ENCODE measurements at places on chromosomes 2 and 18.

DNA sequence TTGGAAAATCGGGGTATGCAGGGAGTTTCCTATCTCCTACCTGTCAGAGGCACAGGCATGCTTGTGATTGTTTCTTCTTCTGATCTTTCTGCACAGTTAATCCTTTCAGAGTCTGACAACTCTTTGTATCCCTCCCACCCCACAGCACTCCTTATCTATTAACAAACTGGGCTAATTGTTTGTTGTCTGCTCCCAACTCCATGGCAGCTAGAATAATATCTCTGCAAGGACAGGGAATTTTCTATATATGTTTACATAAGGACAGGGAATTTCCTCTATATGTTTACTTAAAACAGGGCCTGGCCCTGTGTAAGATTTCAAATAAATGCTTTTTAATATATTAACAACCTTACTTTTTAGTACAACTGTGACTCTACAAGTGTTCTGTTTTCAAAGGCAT lies 36.0 kb upstream of the VRK2 start:
- DNase-seq = no peak

DNA sequence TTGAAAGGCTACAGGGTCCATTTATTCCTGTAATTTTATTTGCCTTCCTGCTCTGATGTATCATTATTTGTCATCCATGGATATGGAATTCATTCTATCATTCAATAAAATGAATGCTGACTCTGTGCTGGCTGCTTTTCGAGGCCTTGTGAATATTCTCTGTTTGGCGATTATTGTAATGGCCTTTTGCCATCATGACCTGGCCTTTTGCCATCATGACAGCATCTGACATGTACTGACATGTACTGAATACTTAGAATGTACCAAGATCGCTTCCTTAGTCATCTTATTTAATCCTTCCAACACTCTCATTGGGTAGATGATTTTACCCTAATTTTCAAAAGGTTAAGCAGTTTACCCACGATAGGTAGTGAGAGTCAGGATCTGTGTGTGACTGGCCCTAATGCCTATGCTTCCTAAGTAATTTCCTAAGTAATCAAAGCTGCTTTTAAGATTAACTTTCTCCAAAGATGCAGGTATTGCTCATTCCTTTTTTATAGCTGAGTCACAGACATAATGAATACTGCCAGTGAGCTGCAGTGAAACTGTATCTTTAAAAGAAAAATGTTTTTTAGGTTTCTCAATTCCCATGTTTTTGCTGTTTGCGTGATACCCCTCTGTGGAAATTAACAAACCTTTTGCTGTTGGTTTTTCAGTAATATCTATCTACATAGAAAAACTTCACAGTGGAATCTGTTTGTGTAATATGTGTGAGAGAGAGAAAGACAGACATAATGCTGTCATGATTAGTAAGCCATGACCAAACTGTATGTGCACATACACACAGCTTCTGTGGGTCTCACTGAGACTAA lies 127.8 kb downstream of the CERS6 start:
- DNase-seq = no peak

DNA sequence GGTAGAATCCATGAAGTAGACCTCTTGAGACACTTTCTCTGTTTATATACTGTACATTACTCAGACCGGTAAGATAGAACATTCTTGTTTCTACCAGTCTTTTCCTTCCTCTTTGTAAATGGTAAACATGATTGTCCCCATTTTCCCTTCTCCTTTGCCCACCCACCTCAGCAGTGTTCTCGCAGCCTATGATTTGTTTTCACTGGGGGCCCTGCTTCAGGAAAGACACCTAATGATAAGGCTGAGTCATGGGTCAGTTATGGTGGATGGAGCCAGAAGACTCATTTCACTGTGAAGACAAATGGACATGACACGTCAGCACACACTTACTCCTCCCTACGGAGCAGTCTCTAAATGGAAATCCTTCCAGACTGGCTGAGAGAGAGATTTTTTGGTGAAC lies 23.7 kb downstream of the CENPO start:
- no peak for DNase-seq

- DNase-seq = no peak
Measured at GRCh38 chr18:62937065-62937464, 221.7 kb downstream of the PHLPP1 start.

DNA sequence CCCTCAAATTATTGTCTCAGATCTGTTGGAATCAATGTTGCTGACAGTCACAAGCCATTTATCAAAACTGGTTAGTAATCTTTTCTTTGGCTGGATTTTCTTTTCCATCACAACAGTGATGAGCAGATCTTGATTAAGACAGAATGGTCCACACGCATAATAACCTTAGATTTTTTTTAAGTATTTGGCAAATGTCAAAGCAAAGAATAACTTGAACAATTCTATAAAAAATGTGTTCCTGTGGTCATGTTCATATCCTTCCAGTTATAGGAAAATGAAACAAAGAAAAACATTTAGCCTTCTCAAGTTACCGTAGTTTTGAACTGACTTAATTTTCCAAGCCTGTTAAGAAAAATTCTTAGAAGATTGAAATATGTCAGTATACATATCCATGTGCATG lies 659.9 kb upstream of the ID2 start:
- no peak for DNase-seq

DNA sequence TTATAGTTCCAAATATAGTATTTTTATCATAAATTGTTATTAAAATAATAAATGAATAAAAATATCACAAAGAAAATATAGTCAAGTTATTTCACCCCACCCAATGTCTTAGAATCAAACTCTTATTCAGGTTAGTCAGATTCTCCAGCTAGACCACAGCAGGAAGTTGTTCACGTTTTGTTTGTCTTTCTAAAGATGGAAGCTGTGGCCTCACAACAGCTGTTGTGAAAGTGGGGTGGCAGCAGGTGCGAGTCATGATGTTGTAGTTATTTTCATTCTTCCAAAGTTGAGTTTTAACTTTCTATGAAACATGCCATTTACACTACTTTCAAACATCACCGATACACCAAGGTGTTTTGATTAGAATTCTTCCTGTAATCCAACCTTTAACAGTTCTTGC lies 272.9 kb downstream of the SLC8A1 start:
- DNase-seq = no peak

DNA sequence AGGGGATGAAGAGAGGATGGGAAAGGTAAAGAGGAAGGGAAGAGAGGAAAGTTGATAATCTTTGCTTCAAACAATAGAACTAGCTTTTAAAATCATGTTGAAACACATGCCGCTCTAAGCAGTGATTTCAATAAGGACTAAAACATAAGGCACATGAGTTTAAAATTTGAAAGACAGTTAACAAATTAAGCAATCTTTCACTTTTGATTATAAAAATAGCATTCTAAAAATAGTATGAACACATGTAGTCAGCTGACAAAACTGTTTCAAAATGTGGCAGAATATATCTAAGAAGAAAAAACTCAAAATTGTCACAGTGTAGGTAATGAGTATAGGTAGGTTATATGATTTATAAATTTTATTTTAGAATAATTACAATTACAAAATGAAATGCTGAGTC lies 25.3 kb downstream of the PSME4 start:
- DNase-seq = peak; percentile 19

DNA sequence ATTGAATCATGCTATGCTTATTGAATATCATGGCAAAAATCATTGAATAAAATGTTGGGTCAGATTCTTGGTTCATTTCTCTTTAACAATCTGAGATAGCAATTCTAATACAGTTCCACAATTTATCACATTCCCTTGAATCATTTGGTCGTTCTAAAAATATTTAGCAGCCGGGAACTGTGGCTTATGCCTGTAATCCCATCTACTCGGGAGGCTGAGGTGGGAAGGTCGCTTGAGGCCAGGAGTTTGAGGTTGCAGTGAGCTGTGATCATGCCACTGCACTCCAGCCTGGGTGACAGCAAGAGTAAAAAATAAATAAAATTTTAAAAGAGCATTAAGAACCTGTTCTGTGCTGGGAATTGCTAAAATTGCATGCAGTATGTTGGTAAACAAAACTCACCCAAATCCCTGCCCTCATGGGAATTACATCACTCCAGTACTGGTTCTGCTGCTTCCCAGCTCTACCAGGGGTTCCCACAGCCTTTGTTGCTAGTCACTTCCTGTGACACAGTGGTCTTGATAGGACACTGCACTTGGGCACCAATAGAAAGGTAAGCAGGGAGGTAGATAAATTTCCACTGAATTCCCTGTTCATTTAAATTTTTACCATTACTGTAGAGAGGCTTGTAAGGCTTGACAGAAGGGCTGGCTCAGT lies 200.4 kb downstream of the CTNNA2 start:
- no peak for DNase-seq

- no peak for DNase-seq
Measured at GRCh38 chr2:86697551-86698104, 22.5 kb upstream of the RMND5A start.

DNA sequence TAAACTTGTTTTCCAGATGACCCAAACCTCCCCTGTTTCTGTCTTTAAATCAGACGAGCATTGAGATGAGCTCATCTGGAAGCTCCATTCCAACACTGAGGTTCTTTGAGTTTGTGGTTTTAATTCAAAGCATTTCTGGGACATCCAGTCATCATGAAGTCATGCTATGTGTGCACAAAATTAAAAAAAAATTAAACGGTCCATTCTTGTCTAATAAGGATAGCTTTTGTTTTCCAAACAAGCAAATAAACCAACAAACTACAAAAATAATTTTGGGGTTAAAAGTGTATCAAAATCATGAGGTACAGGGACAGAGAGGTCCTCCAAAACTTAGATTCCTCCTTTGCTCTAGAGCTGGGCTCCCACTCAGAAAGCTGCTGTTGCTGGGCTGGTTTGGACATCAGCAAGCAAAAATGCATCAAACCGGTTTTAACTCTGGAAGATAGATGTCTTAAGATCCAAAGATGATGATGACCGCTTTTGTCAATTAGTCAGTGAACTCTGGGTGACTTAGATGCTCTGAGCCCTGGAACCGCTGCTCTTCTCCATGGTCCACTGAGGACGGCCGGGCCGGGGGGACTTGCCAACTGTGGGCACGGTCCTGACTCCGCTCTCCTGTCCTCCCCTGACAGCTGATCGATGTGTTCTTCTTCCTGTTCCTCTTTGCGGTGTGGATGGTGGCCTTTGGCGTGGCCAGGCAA lies 65.4 kb downstream of the TRPM8 start:
- DNase-seq = no peak

DNA sequence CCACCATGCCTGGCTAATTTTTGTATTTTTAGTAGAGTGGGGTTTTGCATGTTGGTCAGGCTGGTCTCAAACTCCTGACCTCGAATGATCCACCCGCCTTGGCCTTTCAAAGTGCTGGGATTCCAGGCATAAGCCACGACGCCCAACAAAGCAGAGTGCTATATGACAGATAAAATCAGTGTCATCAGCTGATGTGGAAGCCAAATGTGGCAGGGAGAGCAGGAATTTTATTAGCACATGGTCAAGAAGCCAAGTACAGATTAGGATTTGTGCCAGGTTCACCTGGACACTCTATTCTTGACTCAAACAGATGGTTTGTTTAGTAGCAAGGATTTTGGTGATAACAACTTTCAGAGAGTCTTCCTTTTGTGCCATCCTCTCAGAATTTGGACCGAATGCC lies 62.7 kb downstream of the LCLAT1 start:
- DNase-seq = no peak

GRCh38 chr18:62341473-62341872 lies 16.4 kb downstream of the TNFRSF11A start:
- no peak for DNase-seq

GRCh38 chr2:149082079-149082478 lies 43.6 kb downstream of the LYPD6B start:
- DNase-seq = no peak

- no peak for DNase-seq
Measured at GRCh38 chr2:219603771-219604170, 6.1 kb downstream of the STK11IP start.
